ENCODE measurements at places on chromosomes 11 and 22. TPM values are rescaled to one million over a fixed set of nuclear protein-coding genes. Genes with fewer than 3 reads are reported as not detected.

Gene CCDC88B
- 4.4 TPM for polyA plus RNA-seq

Gene UPK3A
- 11.5 TPM for polyA plus RNA-seq

Gene ZDHHC13
- polyA plus RNA-seq: 19.8 TPM

GRCh38 chr11:63619967-63620366, 5.7 kb upstream of the PLAAT3 start:
- no peak for DNase-seq

- DNase-seq: no peak
Observed at GRCh38 chr22:39434721-39435120, 22.1 kb upstream of the MGAT3 start.

GRCh38 chr11:92180226-92180625, 44.4 kb upstream of the FAT3 start:
- no peak for DNase-seq

DNA sequence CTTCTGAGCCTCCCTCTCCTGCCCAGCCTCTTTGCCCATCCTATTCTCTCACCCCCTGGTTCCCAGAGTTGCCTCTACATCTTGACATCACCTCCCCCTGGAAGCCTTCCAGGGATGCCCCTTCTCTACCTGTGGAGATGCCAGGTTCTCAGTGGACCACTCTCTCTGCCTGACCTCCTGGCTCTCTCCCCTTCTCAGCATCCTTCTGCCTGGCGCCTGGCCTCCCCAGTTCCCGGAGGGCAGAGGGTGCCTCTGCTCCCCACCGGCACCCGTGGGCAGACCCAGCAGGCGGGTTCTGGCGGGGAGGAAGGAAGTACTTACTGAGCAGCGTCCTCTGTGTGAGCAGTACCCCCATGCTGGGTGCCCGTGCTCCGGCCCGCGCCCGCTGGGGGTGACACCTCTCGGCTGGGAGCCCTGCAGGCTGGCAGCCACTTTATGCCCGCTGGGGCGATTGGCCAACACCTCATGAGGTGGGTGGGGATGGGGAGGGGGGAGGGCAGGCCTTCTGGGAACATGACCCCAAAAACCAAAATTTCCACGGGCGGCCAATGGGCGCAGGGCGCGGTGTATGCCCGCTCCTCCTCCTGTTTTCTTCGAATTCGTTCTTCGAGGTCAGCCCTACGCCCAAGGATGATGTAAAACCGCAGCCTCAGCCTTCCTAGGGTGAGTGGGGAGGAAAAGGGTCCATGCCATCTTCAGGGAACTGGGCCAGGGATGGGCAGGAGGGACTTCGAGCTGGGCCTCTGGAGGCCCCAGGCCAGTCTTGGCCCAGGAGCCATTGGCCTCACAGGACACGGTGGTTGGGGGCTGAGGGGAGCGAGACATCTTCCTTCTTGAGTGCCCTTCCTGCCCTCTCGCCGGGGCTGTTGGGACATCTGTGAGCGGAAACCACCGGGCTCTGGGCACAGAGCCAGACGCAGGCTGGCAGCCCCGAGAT, at the start of gene OSM:
TSS of gene OSM (minus strand) at position 407 of the 937 bp plus-strand sequence. CDS start at position 355, 52 bp downstream.
- DNase-seq: no peak

DNA sequence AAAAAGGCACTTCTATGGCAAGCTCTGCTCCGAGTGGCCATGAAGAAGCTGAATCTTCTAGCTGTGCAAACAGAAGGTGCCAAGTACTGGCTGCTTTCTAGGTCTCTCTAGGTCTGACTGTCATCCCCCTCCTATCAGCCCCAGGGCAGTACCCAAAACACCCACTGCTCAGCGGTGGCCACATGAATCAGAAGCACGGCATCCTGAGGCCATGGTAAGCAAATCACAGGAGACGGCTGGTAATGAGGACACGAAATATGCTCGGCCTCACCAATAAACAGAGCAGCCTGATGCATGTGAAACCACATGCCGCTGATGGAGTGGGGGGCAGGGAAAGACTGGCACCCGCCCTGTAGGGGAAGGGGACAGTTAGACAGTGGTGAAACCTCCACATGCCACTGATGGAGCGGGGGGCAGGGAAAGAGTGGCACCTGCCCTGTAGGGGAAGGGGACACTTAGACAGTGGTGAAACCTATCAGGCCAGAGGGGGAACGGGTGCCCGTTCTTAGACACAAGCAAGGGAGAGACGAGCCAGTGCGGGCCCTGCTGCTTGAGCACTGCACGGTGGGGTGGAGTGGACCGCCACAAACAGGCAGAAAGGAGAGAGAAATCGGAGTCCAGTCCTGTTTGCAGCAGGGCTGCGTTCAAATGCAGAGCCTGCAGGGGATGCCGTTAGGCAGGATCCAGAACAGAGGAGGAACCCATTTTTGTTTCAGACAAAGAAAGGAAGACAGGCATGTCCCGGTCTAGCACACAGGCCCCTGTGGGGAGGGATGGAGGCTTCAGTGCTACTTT, 29.9 kb upstream of the MOB2 start:
- no peak for DNase-seq

All from left renal pelvis (tissue), 4 donors.